ENCODE measurements at places on chromosomes 16 and 17.

- peak; percentile 33 for DNase-seq
These were observed 80.1 kb upstream of the RPL38 start for GRCh38 chr17:74123350-74123749.

GRCh38 chr17:81033535-81034167 lies 1.3 kb upstream of the BAIAP2 start:
- DNase-seq: peak; percentile 52

DNA sequence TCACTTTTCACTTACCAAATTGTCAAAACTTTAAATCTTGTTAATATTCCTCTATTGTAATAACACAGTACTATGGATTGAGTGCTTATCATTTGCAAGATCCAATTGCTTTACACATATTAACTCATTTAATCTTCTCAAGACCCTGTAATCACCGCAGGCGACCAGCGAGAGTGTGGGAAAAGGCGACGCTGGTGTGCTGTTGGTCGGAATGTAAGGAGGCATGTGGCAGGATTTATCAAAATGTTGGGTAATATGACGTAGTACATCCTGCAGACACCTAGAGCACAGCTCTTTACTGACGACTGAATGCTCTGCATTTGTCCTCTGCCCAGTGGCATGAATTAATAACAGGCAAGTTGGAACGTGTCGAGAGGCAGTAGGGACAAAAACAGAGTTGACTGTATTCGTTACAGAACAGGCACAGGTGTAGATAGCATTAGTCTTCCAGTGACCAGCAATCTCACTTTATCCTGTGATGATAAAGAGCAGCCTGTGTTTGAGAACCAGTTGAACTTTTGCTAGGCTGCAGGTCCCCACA lies 80.3 kb downstream of the TNRC6C start:
- no peak for DNase-seq

DNA sequence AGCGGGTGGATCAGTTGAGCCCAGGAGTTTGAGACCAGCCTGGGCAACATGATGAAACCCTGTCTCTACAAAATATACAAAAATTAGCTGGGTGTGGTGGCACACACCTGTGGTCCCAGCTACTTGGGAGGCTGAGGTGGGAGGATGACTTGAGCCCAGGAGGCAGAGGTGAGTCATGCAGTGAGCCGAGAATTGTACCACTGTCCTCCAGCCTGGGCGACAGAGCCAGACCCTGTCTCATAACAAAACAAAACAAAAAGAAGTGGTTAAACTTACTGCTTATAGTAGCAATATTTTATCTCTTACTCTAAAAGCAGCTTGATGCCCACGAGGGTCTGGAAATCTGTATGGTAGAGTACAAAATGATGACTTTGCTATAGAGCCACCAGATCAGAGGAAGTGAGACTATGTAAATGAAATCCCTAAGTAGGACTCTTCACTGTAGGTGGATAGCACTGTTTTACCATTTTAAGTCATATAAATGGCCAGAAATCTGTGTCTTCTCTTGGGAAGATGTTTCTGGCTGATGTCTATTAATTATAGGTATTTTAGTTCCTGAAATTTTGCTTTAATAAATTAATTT lies 60.4 kb upstream of the MRC2 start:
- no peak for DNase-seq
